BJ (cell line): ENCODE measurements at places on chromosomes 5 and 9.

- DNase-seq: no peak
Measured at GRCh38 chr5:89036166-89036565, 153.2 kb upstream of the MEF2C start.

DNA sequence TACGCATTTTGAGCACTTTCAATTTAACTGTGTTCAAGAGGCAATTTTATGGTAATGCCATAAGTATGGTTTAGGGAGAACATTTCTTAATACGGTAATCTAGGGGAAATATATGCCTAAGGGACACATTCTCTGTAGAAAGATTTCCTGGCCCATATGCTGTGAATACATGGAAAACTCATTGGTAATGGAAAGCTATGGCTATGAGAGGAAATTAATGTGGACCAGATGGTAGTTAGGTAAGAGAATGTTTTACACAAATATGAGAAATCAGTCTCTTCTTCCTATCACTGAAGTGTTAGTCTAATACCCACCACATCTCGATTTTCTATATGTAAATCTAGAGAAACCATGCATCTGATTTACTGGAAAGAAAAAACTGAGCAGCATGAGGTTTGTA, 105.0 kb downstream of the SEMA6A start:
- DNase-seq: no peak

DNA sequence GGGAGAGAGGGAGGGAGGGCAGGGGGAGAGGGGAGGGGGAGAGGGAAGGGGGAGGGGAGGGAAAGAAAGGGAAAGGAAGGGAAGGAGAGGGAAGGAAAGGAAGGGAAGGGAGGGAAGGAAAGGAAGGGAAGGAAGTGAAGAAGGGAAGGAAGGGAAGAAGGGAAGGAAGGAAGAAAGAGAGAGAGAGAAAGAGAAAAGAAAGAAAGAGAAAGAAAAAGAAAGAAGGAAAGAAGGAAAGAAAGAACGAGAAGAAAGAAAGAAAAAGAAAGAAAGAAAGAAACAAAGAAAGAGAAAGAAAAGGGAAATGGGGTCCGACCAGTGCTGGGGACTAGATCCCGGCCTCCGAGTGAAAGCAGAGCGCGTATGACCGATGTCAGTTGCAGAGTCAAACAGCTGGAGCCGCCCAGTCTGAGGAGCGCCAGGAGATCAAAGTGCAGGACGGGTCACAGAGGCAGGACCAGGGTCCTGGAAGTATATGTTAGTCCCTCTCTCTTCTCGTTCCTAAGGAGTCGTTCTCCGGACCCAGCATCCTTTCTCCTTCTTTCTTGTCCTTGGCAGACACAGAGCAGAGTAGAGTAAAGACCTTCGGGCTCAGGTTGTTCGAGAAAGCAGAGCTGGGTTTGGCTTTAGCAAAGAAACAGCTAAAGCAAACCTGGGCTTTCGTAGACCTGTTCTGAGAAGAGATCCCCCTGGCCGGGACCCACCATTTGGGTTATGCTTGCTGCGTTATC, 305.4 kb upstream of the MSX2 start:
- no peak for DNase-seq

DNA sequence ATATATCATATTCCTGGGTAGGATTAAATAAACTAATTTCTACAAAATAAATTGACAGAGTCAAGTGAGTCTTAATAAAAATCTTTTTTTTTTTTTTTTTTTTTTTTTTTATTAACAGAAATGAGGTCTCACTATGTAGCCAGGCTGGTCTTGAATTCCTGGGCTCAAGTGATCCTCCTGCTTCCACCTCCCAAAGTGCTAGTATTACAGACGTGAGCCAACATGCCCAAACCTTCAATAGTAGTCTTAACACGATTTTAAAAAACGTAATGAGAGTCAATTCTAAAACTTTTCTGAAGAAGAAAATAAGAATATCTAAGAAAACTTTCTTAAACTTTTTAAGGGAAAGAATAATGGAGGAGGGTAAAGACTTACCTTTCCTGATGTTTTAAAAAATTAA, 84.2 kb downstream of the YIPF5 start:
- no peak for DNase-seq

GRCh38 chr5:149954798-149955197, 5.8 kb upstream of the SLC26A2 start:
- DNase-seq: no peak
